ENCODE measurements at places on chromosomes 2 and 18. TPM values are rescaled to one million over a fixed set of nuclear protein-coding genes. Genes with fewer than 3 reads are reported as not detected.

- H3K27me3 ChIP-seq = no peaks in the 10 kb centered on the region
- DNase-seq = peak; percentile 48
- H3K27ac ChIP-seq = no peak overlapping the region
- peak overlapping the region; percentile 12 for H3K4me3 ChIP-seq
Measured at GRCh38 chr2:16507655-16508489, 157.8 kb downstream of the CYRIA start.

DNA sequence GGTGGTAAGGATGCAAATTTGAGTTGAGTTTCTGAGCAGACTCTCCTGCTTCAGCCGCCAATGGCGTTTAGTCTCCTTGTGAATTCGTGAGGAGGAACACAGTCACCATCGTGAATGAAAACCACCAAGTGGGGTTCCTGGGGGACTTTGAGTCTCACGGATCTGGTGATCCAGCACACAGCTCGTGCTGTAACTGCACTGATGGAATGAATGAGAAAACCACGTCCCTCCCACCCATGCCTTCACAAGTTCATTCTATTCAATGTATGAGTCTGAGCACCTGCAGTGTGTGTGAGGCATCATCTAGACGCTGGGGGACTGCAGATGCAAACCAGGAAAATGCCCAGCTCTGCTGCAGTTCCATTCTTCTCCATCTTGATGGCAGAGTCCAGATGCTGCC, 127.9 kb downstream of the PIEZO2 start:
- no peak overlapping the region for H3K4me3 ChIP-seq
- H3K27ac ChIP-seq = no peak overlapping the region
- H3K27me3 ChIP-seq = no peaks in the 10 kb centered on the region

CYBRD1 gene
- 72.6 TPM for total RNA-seq

DNA sequence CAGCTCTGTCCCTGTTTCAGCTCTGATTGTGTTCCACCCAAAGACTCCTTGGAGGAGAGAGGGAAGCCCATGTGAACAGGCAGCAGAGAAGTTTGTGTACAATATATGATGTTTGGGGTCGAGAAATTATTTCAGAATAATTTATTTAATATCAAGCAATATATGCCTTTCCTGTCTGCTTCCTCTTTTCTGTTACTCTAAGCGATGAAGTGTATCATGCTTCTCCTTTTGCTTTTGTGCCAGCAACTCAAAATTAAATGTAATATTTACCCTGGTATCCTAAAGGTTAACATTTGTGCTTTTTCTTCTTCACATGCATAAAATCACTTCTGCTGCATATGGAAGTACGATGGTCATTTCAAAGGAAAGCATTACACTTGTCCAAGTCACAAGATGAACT, 2.4 kb upstream of the NTSR2 start:
- no peak for DNase-seq
- no peaks in the 10 kb centered on the region for H3K4me1 ChIP-seq
- H3K4me3 ChIP-seq = no peak overlapping the region
- H3K36me3 ChIP-seq = no peaks in the 10 kb centered on the region
- H3K27me3 ChIP-seq = no peaks in the 10 kb centered on the region

- H3K4me1 ChIP-seq = no peaks in the 10 kb centered on the region
- H3K36me3 ChIP-seq = peaks cover 10% of the 10 kb centered on the region
- H3K27ac ChIP-seq = no peak overlapping the region
Measured at GRCh38 chr2:30722936-30723725, 84.1 kb downstream of the CAPN13 start.

PCARE gene
- total RNA-seq = not detected

APLF gene
- total RNA-seq = 1.2 TPM

GBX2 gene
- total RNA-seq = not detected

- no peak for DNase-seq
- H3K4me1 ChIP-seq = no peaks in the 10 kb centered on the region
Measured at GRCh38 chr18:62938487-62938886, 223.1 kb downstream of the PHLPP1 start.

DNA sequence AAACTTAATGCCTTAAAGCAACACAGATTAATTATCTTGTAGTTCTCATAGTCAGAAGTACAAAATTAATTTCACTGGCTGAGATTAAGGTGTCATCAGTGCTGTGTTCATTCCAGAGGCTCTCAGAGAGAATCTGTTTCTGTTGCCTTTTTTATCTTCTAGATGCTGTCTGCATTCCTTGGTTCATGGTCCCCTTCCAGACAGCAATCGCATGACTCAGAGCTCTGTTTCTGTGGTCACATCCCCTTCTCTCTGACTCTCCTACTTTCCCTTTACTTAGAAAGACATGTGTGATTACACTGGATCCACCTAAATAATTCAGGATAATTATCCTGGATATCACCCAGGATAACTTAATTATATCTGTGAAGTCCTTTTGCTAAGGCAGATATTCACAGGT, 148.6 kb downstream of the MAIP1 start:
- H3K36me3 ChIP-seq = no peaks in the 10 kb centered on the region
- no peaks in the 10 kb centered on the region for H3K4me1 ChIP-seq
- no peaks in the 10 kb centered on the region for H3K27me3 ChIP-seq
- no peak for DNase-seq
- no peak overlapping the region for H3K4me3 ChIP-seq
